Daoy (cell line): ENCODE measurements at places on chromosomes 2 and 18.

DNA sequence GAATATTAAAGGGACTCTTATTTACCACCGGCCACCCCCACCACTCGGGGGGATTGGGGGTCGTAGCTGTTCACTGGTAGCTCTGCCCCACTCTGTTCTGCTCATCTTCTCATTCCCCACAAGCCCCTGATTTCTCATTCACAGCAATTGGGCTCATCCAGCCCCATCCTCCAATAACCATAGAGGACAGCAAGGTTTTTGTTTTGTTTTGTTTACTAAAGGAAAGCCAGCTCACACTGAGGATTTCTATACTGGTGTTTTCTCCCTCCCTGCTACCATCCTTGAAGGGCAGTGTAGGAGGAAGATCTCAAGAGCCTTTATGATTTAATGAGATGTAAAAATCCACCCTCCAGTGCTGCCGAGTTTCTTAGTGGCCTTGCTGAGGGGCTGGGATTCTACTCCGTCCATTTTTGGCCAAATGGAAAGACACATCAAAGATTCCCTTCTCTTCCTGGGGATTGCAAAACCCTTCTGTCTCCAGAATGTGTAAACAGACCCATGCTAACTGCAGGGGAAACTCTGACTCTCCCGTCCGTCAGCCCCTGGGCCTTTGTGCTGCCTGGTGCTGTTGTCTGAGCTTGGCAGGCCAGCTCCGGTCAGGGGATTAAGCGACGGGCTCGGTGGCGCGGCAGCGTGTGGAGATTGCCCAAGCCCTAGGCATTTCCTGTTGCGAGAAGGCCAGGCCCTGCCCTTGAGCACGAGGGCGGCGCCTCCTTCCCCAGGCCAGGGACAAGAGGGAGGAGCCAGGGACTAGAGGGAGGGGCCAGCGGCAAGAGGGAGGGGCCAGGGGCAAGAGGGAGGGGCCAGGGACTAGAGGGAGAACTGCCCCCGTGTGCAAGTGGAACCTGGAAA lies 165.0 kb downstream of the ANTXR1 start:
- DNase-seq = peak; percentile 93

GRCh38 chr18:48947092-48947491 lies 3.7 kb downstream of the SMAD7 start:
- DNase-seq = no peak

- peak; percentile 25 for DNase-seq
These were observed 168.0 kb downstream of the LPIN1 start for GRCh38 chr2:11914455-11914854.

DNA sequence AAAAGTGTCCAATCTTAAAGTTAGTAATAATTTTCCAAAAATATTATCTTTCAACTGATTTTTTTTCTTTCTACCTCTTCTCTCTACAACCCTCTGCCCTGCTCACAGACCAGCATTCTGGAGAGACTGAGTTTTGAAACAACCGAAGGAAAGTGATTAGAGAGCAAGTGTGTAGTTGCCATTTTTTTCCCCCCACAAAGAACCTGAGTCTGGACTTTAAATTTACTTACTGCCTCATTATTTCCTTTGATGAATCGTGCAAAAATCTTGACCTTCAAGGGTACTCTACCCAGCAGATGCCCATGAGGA lies 63.4 kb upstream of the NEUROD1 start:
- DNase-seq = no peak

DNA sequence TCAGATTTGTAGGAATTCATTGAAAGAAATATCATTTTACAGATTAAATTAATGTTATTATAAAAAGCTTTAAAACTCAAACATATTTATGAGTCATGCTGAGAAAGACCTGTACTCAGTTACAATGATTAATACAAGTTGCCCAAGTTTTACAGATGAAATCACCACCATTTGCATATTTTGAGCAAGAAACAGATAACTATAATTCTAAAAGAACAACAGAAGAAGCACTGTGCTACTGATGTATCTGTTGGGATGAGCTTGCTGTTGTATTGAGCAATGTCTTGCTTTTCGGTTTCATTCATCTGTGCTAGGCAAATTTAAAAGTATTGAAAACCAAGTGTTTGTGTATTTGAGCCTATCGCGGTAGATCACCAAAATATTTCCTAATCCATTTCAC lies 1589.1 kb upstream of the ZEB2 start:
- no peak for DNase-seq
